ENCODE measurements at places on chromosomes 12 and 14.

DNA sequence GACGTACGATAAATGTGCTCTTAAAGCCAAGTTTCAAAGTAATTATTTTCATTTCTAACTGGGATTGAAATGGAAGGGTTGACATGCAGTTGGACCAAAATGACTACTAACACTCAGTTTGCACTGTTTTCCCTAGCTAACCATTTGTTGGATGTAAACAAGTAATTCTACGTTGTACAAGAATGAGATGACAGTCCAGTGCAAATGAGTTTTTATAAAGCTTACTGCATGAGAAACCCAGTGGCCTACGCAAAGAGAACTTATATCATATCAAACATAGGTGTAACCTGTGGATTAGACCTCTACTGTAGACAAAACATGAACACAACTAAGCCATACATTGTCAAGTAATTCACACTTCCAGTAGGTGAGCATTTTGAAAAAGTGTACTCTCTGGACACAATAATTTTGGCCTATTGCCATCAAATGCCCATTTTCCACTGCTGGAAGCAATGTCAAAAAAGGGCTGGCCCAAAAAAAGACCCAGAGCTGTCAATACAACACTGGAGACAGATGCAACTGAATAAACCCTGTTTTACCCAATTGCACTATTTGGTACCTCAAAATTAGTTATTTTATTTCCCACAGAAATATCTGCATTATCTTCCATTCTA lies 12.8 kb downstream of the SLC38A2 start:
- DNase-seq = no peak

DNA sequence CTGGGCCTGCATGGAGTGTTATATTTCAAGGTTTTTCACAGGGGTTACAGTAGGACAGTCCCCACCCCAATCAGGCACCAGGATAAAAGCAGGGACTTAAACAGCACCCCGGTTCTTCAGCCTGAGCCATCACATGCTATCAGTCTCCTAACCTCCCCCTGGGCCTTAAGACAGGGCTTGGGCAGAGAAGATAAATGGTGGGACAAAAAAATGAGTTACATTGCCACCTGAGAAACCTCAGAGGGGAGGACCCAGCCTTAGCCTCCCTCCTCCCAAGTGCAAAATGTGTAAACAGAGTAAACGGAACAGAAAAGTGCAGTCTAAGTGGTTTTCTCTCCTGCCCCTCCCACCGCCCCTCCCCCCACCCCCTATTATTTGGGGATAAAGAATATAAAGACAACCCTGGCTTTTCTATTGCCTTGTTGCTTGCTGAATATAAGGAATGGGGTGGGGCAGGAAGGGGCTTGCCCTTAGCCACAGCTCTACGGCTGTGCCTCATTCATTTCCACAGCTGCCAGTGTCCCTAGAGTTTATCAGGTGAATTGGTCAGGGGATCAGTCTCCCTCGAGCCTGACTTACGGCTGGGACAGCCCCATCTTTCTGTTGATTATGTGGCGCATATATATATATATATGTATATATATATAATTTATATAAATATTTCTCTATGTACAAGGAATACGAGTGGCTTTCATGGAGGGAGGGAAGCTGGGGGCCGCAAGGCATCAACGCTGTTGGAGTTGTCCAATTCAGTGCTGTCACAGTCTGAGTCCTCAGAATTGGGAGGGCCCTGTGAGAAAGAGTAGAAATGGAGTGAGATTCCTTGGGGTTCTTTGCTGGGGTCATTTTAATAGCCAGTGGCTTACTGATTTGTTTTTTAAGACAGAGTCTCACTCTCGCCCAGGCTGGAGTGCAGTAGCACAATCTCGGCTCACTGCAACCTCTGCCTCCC lies 18.5 kb downstream of the MAP3K12 start:
- no peak for DNase-seq

DNA sequence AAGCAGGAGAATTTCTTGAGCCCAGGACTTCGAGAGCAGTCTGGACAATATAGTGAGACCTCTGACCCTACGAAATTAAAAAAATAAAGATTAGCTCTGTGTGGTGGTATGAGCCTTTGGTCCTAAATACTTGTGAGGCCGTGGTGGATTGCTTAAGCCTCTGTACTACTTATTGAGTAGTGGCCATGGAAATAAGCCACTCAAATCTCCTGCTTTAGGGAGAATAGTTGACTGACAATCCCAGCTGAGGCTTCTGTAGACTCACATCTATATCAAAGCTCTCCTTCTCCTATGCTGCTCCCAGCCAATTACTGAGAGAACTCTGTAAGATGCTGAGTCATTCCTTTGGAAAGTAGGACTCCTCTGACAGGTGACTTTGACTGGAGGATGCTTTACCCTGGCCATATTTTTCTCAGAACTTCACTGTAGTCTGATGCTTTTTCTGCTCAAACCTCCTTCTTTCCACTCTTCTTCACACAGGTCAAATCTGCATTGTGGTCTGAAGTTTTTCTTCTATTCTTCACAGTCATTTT lies 420.2 kb downstream of the SLC6A15 start:
- no peak for DNase-seq

DNA sequence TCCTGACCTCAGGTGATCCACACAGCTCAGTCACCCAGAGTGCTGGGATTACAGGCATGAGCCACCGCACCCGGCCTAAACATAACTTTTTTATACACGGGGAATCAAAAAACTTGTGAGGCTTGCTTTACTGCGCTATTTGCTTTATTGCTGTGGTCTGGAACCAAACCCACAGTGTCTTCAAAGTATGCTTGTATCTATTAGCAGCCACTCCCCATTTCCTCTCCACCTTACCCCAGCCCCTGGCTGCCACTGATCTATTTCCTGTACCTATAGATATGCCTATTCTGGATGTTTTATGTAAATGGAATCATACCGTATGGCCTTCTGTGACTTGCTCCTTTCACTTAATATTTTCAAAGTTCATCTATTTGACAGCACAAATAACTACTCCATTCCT lies 233.4 kb downstream of the BMP4 start:
- no peak for DNase-seq

GRCh38 chr14:104321802-104322130 lies 183.4 kb downstream of the KIF26A start:
- DNase-seq = no peak

- DNase-seq = no peak
Observed at GRCh38 chr14:82366803-82367202, 833.1 kb upstream of the SEL1L start.

DNA sequence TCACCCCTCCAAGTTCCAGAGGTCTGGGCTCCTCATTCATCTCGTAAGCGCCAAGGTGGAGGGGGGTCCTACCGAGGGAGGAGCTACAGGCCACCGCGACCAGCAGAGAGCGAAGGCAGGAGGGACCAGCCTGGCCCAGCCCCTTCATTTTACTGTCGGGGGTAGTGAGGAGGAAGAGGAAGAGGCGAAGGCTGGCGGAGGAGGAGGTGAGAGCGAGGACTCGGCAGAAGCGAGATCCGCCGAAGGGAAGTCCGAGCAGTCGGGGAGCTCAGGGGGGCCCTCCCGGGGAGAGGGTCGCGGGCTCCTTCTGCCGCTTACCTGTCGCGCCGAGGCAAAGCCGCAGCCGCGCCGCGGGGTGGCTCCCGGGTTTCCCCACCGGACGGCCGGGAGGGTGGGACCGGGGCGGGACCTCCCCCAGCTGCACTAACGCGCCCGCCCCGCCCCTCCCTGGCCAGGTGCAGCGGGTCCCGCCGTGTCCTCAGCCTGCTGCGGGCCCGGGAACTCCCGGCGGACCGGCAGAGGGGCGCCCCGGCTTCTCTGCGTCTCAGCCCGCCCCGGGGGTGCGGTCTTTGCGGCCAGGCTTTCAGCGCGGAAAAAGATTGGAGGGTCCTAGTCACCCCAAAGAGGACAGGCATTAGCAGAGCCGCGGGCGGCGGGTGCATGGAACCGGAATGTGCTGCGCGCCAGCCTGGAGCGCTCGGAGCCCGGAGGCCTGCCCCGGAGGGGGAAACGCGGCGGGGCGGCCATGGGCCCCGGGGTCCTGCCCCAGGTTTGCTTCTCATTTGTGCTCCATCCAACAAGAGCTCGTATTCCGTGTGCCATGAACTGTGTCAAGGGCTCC lies at the start of gene GALNT6:
Gene GALNT6 (minus strand): TSS at position 124 of the 841 bp plus-strand sequence. CDS start 11,625 bp downstream, outside the sequence.
- no peak for DNase-seq

DNA sequence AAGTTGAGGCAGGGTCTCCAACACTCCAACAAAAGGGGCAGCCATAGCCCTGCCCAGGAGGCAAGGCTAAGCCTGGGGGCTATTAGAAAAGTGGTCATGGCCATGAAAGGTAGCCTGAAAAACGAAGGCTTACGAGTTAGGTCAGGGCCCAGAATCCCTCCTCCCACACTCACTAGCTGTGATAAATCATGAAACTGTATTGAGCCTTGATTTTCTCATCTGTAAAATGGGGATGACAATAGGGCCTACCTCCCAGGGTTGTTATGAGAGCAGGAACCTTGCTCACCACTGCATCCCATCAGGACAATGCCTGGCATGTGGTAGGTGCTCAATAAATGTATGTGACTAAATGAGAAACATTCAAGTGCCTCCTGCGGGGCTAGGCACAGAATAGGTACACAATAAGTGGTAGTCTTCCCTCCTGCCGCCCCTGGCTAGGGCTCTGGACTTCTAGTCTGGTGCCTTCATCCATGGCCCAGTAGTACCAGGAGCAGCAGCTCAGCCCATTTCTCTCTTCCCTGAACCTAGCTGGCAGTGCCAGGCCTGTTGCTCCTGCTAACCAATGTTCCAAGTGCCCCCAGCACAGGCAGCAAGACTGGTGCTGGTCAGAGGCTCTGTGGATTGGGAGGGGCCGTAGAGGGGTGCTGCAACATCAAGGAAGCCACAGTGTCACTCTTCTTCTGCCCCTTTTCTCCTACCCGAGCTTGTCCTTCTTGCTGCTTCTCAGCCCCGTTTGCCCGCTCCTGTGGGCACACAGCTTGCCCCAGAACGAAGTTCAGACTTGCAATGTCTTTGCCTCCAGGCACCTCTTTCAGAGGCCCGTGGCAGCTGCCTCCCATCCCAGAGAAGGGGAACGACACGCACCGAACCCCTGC lies 7.8 kb downstream of the PGF start:
- no peak for DNase-seq

DNA sequence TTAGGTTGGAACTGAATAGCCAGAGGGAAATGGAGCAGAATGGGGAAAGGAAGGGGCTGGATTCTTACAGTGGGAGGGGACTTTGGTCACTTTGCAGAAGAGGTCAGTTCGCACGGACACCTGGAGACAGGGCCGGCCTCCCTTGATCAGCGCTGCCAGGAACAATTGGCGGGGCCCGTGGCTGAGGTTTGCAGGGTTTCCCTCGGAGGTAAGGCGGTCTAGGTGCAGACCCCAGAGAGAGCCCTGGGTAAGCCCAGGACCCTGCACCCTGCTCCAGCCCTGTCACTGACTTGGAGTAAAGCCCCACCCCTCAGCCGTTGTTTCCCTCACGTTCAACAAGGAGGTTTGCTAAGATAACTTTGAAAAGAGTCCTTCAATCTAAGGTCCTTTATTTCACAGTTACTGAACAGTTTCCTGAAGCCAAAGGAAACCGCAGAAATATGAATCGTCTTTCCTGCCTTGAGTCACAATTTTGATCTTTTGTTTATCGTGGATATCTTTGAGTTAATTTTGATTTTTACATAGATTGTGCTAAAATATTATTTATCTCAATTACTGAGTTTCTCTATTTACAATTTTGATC lies 231.4 kb upstream of the RTL1 start:
- DNase-seq = no peak

- no peak for DNase-seq
Observed at GRCh38 chr12:75657831-75658230, 146.4 kb upstream of the KRR1 start.

GRCh38 chr14:21268617-21269251 lies 508 bp downstream of the HNRNPC start:
- no peak for DNase-seq

GRCh38 chr14:45799511-45799910 lies 546.5 kb upstream of the MIS18BP1 start:
- no peak for DNase-seq

DNA sequence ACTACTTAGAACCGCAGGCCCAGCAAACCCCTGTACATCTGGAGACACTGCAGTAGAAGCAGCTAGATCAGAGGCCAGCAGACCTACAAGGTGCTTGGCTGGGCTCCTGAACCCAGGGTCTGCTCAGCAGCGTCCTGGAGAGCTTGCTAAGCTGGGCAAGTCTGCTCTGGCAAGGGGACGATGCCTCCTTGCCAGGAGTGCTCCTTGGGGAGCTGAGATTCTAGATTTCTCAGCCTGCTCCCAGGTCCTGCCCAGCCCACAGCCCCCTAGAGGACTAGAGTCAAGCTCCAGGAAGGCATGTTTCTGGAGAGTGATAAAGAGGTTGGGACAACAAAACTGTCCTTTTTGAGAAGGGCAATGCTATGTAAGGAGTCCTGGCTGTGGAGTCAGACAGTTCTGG lies 60.3 kb downstream of the HSPB8 start:
- no peak for DNase-seq

GRCh38 chr12:3929875-3930615 lies 56.8 kb upstream of the PARP11 start:
- no peak for DNase-seq

GRCh38 chr12:117744418-117744817 lies 224.4 kb downstream of the KSR2 start:
- no peak for DNase-seq
